Aorta (tissue), 5 donors: ENCODE measurements at places on chromosomes 4 and X. TPM values are rescaled to one million over a fixed set of nuclear protein-coding genes. Genes with fewer than 3 reads are reported as not detected.

DNA sequence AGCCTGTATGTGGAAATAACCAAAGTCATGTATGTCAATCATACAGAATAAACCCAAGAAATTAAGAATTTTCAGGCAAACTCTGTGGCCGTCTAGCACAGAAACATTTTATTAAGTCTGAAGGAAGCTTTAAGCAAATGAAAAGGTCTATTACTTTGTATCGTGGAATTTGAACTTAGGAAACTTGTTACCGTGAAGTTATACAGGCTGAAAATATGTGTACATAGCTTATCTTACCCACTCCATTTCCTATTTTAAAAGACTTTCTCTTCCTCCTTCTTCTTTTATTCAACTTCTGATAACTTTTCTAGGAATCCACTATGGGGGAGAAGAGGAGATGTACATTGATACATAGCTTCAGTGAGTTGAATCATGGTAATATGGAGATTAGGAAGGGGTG, 108.3 kb downstream of the AGTR2 start:
- no peaks in the 10 kb centered on the region for H3K36me3 ChIP-seq
- H3K27me3 ChIP-seq = no peaks in the 10 kb centered on the region
- H3K4me1 ChIP-seq = no peaks in the 10 kb centered on the region
- no peak for DNase-seq

- H3K27ac ChIP-seq = no peak overlapping the region
- peak overlapping the region; percentile 34 for H3K4me3 ChIP-seq
- no peaks in the 10 kb centered on the region for H3K27me3 ChIP-seq
- peak; percentile 78 for DNase-seq
Observed at GRCh38 chr4:186104890-186105646, 564 bp downstream of the FAM149A start.

DNA sequence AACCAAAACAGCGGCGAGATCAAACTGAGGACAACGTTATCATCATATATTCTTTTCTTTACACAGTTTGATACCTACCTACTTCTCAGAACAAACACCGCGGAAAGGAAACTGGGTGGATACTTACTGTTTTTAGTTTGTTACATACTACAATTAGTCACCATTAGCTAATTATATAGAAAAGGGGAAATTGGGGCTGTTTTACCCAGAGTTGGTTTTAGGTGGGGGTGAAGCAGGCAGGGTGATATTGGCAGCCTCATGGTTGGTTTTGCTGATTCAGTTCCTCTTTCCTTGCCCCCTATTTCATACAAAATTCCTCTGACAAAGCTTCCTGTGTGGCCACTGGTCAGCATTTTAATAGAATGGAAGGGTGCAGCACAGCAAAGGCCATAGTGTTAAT, 77.8 kb downstream of the SORBS2 start:
- no peak for DNase-seq
- H3K27ac ChIP-seq = no peak overlapping the region
- peaks cover 2% of the 10 kb centered on the region for H3K4me1 ChIP-seq
- peaks cover 2% of the 10 kb centered on the region for H3K36me3 ChIP-seq
- H3K27me3 ChIP-seq = no peaks in the 10 kb centered on the region
- no peak overlapping the region for H3K4me3 ChIP-seq

DNA sequence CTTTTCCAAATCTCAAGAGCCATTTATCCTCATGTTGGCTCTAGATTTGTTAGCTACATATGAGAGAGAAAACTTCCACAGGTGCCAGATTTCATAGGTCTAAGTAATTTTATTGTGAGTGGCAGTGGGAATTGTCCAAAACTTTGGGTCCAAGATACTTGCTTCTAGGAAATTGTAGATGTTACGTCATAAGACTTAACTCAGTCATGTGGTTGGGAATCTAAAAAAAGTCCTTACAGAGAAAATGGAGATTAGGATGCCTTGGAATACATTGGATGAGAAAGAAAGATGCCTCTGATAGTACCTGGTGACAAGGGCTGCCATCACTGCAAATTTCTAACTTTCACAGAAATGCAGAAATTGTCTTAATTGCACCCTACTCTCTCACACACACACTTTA, 506.5 kb downstream of the C4orf33 start:
- H3K4me1 ChIP-seq = no peaks in the 10 kb centered on the region
- no peaks in the 10 kb centered on the region for H3K36me3 ChIP-seq
- H3K4me3 ChIP-seq = no peak overlapping the region

DNA sequence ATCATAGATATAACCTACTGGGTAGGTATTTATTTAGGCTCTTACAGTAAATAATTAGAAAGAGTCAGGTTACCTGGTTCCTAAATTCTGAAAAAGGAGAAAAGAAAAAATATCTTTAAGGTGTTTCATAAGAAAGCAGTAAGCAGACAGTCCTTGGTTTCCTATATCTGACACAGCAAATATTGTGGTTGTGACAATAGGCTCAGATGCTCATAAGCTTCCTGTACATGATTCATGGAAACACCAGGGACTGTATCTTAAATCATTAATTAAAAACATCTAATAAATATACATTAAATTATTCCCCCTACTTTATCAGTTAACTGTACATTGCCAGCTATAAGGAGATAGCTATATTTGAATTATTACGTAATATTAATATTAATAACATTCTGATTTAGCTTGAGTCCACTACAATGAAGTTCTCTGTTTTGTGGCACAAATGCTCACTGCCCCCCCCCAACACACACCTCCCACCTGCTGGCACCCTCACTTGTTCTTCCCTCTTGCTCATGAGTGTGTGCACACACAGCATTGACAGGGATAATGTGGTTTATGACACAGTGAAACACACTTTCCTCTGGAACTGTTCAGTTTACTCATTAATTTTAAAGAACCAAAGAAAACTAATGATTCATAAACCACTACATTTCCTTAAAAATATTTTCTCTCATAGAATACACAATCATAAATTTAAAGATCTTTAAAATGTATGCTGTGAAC, 187.4 kb downstream of the NR3C2 start:
- H3K4me3 ChIP-seq = no peak overlapping the region
- H3K27me3 ChIP-seq = no peaks in the 10 kb centered on the region
- H3K27ac ChIP-seq = no peak overlapping the region
- no peak for DNase-seq

- H3K36me3 ChIP-seq = no peaks in the 10 kb centered on the region
- no peak overlapping the region for H3K4me3 ChIP-seq
- no peak for DNase-seq
- no peaks in the 10 kb centered on the region for H3K27me3 ChIP-seq
Observed at GRCh38 chr4:98363431-98363830, 102.2 kb downstream of the RAP1GDS1 start.

GRCh38 chr4:56978750-56979303, at the start of gene POLR2B:
POLR2B (plus strand) TSS chr4:56978896; CDS start chr4:56978986, 90 bp downstream.
- H3K4me3 ChIP-seq = peak within 1 kb of the TSS; percentile 87
- no peaks in the 10 kb centered on the region for H3K27me3 ChIP-seq
- no peaks in the 10 kb centered on the region for H3K36me3 ChIP-seq
- H3K27ac ChIP-seq = peak within 1 kb of the TSS; percentile 52
- H3K4me1 ChIP-seq = peaks cover 3% of the 10 kb centered on the region

Gene DIPK2B
- polyA plus RNA-seq = 0.15 TPM

Gene IGSF1
- 0.97 TPM for polyA plus RNA-seq

Gene DUX4
- polyA plus RNA-seq = not detected

Gene PLP2
- polyA plus RNA-seq = 203 TPM
